ENCODE measurements at places on chromosomes 6 and 20. TPM values are rescaled to one million over a fixed set of nuclear protein-coding genes. Genes with fewer than 3 reads are reported as not detected.
A peak's percentile ranks its signal among the peaks of the same experiment; 100 is the strongest.

BANF2 gene
- total RNA-seq: not detected

MOCS1 gene
- total RNA-seq: 29.7 TPM

TCF15 gene
- total RNA-seq: 13.4 TPM

DPPA5 gene
- not detected for total RNA-seq

WFDC5 gene
- total RNA-seq: not detected

NKX2-4 gene
- not detected for total RNA-seq

TFAP2B gene
- not detected for total RNA-seq

LAMA2 gene
- 115 TPM for total RNA-seq

TUBB2B gene
- total RNA-seq: 1.3 TPM

THBD gene
- 11.8 TPM for total RNA-seq

HCK gene
- 4.9 TPM for total RNA-seq

GRCh38 chr6:160523223-160523622 lies 140.9 kb downstream of the LPA start:
- DNase-seq: no peak

- no peak for DNase-seq
These were observed 247.5 kb upstream of the RNF217 start for GRCh38 chr6:124714728-124715127.

GRCh38 chr6:108009894-108010293 lies 51.9 kb upstream of the SEC63 start:
- no peak for DNase-seq

- DNase-seq: no peak
These were observed 3.8 kb upstream of the ECHDC1 start for GRCh38 chr6:127347178-127347577.

DNA sequence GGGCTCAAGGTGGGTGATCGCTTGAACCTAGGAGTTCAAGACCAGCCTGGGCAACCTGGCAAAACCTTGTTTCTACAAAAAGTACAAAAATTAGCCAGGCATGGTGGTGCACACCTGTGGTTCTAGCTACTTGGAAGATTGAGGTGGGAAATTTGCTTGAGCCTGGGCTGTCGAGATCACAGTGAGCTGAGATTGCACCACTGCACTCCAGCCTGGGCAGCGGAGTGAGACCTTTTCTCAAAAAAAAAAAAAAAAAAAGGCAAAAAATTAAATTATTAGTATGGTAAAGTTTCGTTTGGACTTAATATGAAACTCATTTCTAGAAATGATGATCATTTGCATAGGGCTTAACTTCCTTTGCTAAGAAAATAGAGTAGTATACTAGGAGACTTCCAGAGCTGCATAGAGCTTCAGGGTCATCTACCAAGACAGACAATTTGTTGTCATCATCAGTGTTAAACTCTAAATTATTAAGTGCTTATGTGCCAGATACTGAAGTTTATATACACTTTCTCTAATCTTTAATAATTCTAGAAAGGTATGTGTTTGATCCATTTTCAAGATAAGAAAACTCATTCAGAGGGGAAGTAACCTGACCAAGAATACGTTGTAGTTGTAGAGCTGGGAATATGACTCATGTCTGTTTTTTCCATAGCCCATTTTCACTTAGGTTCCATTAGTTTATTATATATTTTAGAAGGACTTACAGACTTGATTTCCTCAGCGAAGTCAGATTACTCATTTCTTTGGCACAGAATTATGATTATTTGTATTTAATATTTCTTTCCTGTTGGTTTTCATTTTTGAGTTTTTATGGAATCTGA lies 84.5 kb downstream of the SLC16A10 start:
- DNase-seq: no peak

DNA sequence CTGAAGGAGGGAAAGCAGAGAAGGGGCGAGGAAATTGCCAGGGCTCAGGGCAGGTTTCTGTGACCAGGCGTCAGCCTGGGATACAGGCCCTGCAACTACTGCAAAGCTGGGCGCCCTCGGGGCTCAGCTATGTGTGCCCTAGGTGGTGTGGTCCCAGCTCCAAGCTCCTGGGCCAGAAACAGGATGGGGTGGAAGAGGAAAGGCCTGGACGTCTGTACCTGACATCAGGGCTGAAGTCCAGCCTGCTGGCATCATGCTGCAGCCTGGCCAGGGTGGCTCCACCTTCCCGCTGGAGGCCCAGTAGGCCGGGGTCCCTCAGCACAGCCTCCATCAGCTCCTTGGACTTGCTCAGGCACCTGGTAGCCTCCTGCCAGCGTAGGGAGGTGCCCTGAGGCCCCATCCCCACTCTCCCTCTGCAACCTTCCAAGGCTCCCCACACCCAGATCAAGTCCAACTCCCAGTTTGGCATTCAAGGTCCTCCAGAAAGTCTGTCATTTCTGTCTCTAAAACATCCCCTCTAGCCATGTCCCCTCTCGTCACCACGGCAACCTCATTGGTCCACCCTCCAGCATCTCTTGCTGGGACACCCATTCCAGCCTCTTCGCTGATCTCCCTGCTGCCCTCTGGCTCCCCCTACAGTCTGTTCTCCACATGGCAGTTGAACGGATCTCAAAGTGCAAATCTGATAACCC lies 38.2 kb downstream of the KIAA1755 start:
- peak; percentile 74 for DNase-seq

DNA sequence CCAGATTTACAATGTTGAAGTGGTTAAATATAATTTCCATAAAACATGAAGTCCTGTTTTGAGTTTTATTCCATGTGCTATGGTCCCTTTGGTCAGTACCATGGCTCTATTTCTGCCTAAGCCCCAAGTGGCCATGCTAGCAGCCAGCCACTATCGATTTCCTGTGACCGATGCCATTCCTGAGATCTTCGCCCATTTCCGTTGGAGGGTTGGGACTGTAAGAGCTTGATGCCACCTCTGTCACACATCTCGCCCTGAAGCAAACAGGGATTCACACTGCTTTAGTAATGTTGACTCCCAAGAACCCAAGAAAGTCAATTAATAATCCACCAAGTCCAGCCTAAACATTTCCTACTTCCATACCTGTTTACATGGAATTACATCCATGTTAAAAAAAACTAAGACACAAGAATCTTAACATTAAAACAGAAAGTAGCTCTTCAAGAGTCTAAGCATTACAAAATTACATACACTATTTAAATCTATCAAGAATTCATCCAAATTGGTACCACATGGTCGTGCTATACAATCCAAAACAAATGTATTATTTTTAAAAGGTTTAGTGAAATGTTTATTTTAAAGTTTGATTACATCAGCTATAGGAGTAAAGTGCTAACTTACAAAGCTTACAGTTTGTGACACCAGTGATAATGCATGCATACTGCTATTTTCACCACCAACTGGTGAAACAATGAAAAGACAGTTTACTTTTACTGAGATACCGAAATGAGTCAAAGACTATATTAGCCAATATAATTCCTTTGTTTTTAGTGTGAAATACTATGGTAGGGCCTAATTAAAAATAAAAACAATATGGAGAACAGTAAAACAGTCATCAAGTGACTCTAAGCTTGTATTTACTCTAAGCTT lies 2.5 kb downstream of the RBM39 start:
- DNase-seq: no peak

GRCh38 chr6:152879681-152880080 lies 103.2 kb downstream of the FBXO5 start:
- DNase-seq: no peak

GRCh38 chr6:7468382-7469081 lies 72.9 kb upstream of the DSP start:
- peak; percentile 77 for DNase-seq

DNA sequence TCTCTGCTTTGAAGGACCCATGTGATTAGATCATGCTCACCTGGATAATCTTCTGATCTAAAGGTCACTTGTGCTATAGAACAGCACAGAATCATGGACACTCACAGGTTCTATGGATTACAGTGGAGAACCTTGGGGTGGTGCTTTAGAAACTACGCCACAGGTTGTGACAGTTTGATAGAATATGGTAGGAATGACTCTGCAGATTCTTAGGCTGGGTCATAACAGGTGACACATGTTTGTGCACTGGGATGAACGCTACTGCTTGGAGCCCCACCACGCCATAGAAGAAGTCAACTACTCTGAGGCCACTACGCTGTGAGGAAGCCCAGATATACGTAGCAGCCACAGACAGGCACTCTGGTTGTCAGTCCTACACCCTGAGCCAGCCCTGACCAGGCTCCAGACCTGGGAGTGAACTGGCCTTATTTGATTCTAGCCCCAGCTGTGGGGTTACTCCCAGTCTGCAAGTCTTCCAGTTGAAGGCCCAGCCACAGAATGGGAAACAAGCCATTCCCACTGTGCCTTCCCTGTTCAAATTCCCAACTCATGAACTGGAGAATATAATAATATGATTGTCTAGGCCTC lies 99.0 kb upstream of the SLC24A3 start:
- DNase-seq: no peak

DNA sequence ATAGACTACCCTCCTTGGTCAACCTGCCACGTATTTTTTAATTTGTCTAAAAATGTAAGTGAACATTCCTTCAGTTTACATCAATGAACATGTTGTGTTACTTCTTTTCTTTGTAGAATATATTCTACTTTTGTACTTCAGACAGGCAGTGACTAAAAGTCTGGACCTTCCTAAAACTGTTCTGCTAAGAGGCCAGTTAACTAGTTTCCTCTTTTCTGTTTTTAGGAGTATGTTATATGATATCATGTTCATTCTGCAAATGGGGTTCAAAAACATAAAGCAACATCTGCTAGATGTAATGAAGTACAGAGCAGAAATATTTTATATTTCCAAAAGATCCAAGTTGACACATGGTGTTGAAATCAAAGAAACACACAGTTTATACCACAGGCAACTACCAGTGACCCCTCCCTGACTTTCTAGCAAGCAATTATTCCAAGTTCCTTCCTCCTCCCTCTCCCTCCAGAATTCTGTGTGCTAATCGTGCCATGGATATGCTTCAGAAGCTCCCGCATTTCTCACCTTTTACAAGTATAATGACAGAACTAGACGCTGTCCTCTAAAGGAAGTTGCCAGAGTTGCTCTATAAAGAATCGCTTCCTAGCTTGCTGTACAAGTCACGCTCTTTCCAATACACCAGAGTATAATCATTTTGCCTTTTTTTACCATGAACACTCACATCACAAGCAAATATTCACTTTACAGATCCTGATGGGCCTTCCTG lies 64.7 kb downstream of the ARHGAP18 start:
- no peak for DNase-seq

DNA sequence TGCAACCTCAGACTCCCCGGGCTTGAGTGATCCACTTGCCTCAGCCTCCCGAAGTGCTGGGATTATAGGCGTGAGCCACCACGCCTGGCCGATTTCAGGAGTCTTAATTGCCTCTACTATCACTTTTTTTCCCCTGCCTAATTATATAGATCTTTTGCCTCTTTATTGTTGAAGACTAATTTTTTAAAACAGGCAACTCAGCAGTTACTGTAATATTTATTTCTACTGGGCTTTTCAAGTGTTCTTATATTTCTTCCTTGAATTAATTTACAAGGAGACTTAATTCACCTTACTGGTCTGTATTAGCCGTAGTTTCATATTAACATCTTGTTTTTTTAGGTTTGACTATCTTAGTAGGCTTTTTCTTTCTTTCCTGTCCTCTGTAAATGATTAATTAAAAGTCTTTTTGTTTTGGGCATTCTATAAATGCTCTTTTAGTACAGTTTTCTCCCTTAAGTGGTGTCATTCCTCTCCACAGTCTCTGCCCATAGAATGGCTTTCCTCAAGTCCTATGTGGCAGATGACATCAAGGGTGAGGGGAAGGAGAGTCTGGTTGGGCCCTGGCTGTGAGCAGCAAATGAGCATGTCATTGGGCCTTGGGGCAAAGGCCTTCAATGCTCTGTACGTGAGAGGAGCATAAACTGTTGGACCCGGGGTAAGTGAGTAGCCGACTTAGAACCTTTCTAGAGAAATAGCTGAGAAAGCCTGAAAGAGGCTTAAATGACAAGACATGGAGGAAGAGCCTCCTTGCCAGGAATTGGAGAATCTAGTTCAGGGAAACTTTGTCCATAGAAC lies 36.0 kb downstream of the ANKS1A start:
- no peak for DNase-seq

GRCh38 chr6:160507420-160507819 lies 156.7 kb downstream of the LPA start:
- no peak for DNase-seq

DNA sequence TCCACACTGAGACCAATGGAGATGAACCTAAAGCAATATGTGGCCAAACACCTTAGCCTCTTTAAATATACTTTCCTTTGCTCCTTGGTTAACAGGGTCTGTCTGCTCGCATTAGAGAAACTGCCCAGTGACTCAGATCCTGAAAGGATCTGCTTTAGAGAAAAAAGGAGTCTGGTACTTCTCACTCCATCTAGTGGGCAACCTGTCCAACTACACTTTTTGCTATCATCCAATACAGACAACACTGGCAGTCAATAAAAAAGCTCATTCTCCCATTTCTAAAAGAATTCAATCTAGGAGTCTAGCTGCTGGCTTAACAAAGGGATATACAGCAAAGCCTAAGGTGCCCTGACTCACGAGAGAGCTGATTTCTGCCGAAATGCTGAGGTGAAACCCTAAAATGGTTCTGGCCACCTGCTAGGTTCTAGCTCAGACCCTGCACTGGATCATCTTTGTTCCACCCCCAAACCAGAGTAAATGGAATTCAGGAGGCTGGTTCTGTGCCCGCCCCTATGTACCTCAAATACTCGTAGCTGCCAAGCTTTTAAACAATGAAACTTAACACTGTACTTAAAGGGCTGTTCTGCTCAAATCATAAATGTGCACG lies 11.5 kb downstream of the GNL1 start:
- DNase-seq: no peak
